Hematopoietic multipotent progenitor cell (in vitro differentiated cells): ENCODE measurements at places on chromosomes 6 and 20.

DNA sequence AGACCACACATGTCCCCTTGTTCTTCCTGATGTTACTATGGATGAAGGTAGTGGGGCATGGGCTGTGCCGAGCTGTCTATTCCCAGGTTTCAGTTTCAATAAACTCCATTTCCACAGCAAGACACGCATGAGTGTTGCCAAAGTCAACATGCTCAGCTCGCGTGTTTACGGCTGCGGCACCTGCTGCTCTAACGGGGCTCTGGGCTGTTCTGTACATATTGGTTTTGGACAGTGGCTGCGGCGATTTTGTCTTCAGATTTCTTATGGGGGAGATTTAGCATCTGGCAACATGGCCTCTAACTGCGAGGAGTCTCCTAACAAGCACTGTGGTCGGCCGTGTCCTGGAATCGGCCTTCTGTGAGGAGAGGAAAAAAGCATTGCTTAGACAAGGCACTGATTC, 58.6 kb downstream of the TMEM242 start:
- DNase-seq: no peak

- DNase-seq: no peak
Observed at GRCh38 chr20:62390317-62391164, 3.6 kb downstream of the RPS21 start.

- DNase-seq: peak; percentile 63
Observed at GRCh38 chr6:28543651-28544610, 18.2 kb downstream of the GPX5 start.

- DNase-seq: no peak
Observed at GRCh38 chr6:165861226-165861625, 198.2 kb upstream of the PDE10A start.

GRCh38 chr6:137351890-137352289, 132.7 kb upstream of the IFNGR1 start:
- no peak for DNase-seq

DNA sequence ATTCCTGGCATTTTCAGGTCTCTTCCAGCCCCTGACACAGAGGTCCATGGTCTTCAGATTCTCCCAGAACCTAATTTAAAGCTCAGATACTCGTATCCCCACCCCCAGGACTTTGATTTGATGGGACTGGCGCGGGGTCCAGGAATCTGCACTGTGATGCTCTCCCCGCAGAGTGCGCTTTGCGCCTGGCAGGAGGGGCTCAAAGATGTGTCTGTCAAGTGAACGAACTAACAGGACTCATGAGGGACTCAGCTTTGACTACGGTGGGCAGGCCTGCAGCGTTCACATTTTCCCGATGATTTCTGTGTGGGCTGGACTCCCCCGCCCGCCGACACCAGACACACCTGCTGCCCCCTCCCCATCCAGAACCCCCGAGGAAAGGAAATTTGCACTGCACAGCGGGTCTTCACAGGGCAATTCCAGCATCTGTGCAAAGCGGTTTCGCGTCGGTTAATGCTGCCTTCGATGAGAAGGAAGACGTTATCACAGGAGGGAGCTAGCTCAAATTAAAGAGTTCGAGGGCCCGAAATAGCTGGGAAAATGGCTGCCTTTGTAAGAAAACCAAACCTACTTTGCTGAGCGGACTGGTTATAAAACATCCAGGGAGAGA, 90.2 kb downstream of the ZDHHC14 start:
- no peak for DNase-seq

- no peak for DNase-seq
Observed at GRCh38 chr6:20712011-20712410, 177.8 kb downstream of the CDKAL1 start.

GRCh38 chr20:59933849-59934585, 580 bp upstream of the SYCP2 start:
- DNase-seq: peak; percentile 74

GRCh38 chr6:107803957-107804356, 20.2 kb downstream of the SCML4 start:
- no peak for DNase-seq

DNA sequence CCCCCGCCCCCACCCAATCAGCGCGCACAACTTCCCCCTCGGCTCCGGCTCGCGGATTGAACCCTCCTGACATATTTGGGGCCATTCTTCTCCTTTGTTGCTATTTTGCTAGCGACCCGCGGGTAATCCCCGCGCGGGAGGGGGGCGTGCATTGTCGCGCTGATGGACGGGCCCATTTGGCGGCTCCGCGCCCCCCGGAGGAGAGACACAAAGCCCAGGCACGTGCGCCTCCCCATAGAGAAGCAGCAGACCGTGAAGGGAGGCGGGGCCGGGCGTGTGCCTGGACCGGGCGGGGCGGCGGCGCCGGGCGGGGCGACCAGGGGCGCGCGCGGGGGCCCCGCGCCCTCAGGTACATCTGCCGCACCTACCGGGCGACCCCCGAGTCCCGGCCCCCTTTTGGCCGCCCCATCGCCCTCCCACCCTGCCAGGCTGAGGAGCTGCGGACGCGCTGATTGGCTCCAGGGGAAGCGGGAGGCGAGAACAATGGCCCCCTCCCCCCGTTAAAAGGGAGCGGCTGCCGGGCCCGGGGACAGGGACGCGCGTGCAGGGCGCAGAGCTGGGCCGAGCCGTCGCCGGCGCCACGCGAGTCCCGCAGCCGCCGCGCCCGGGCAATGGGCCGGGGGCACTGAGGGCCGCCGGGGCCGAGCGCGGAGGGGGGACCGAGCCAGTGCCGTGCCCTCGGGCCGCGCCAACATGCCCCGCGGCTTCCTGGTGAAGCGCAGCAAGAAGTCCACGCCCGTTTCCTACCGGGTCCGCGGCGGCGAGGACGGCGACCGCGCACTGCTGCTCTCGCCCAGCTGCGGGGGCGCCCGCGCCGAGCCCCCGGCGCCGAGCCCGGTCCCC, at the start of gene INSM1:
TSS of gene INSM1 (plus strand) at position 530 of the 843 bp plus-strand sequence. CDS start at position 694, 164 bp downstream.
- no peak for DNase-seq

GRCh38 chr6:2940010-2940850, 31.1 kb downstream of the SERPINB6 start:
- DNase-seq: no peak

GRCh38 chr6:15242503-15242902, 3.4 kb upstream of the JARID2 start:
- DNase-seq: no peak

DNA sequence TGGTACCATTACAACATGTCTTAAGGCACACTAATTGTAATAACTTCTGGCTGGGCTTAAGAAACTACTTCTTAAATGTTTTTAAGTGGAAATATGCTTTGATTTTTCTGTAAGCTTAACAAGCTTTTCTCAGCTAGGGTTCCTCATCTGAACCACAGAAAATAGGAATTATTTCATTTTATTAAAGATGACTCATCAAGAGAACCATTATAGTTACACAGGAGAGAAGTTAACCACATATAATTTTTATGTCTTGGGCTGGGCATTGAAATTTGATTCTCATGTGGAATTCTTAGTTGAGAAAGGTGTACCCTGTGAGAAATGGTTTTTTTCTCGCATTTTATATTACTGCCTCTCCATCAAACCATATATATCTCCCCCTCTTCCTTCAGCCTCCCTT, 75.1 kb downstream of the QKI start:
- no peak for DNase-seq

DNA sequence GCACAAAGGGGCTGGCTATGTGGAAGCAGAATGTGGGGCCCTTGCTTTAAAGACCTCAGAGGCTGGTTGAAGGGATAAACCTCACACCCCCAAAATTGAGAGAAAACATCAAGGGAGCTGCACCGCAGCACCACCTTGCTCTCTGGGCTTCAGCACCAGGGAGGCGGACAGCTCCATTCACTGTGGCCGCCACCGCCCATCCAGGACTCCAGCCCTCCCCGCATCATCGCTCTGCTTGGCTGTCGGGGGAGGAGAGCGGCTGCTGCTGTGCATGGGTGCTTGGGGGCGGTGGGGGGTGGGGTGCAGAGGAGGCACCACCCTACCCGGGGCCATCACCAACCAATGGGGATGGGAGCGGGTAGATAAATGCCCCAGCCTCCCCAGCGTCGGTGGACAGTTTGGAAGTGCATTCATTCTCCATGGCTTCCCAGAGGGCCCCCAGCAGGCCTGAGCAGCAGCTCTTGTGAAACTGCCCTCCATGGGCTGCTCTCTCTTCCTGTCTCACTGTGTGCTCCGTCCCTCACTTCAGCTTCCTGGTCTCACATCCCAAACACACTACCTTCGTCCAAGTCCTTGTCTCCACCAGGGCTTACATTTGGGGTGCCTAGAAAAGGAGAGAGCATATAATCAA, 75.7 kb upstream of the BHLHE23 start:
- peak; percentile 48 for DNase-seq

GRCh38 chr6:37244430-37245310, 12.9 kb upstream of the TBC1D22B start:
- no peak for DNase-seq

GRCh38 chr6:48474136-48474535, 363.1 kb upstream of the PTCHD4 start:
- DNase-seq: no peak

DNA sequence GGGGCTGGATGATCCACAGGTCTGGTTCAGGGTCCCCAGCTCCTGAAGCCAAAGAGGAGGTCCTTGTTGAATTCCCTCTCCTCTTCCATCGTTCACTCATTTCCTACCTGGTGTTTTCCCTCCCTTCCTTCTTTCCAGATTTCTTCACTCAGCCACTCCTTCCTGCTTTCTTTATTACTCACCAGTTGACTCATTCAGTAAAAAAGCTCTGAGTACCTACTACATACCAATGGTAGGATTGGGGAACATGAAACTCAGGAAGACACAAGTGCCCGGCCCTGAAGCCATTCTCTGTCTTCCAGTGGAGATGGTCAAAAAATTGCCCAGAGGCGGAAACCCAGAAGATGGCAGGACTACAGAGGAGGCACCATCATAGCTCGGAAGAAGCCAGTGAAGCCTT, 11.9 kb upstream of the NSFL1C start:
- no peak for DNase-seq

DNA sequence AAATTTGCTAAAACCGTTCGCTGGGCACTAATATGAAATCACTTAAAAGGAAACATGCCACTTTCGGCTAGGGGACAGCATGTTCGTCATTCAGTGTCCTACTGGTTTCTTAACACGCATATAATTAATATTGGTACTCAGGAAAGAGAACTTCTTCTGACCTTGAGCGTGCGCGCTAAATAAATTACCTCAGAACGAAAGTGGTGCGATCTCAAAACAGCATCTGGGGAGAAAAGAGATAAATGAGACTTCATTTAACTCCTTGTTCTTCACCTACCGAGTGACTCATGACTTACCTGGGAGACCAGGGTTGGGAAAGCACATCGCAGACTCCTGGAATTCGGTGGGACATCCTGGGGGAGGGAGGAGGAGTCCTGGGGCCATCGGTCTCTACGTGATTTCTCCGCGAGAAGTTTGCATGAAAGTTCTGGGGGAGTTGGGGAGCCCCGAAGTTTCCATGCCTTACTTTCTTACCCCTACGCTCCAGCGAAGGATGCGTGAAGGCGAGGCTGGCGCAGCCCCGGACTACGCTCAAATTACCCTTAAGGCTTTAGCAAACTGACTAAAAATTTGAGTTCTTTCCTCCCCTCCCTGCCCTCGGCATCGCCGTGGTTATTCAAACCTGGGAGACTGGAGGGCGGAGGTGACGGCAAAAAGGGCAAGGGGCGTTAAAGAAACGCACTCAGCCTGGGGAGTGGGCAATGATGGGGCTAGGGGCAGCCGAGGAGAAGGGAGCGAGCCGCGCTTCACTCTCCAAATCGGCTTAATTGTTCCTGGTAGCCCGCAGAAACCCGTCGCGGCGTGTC, 1.1 kb upstream of the BEND6 start:
- no peak for DNase-seq

DNA sequence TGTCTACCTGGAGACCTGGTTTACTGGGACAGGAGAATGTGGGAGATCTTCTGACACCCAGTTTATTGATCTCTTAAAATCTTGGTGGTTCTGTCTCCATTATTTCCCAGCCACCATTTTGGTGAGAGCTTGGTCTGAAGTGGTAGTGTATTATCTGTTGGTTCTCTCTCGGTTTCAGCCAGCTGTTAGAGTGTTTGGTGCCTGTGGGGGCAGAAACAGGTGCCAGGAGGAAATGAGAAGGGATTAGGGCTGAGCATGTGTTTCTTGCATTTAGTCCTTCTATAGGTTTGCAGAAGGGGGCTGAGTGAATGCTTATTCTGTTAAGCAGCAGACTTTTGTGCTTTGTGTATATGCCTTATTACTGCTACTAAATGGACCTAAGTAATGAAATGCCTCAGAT, 9.6 kb downstream of the JARID2 start:
- DNase-seq: no peak

DNA sequence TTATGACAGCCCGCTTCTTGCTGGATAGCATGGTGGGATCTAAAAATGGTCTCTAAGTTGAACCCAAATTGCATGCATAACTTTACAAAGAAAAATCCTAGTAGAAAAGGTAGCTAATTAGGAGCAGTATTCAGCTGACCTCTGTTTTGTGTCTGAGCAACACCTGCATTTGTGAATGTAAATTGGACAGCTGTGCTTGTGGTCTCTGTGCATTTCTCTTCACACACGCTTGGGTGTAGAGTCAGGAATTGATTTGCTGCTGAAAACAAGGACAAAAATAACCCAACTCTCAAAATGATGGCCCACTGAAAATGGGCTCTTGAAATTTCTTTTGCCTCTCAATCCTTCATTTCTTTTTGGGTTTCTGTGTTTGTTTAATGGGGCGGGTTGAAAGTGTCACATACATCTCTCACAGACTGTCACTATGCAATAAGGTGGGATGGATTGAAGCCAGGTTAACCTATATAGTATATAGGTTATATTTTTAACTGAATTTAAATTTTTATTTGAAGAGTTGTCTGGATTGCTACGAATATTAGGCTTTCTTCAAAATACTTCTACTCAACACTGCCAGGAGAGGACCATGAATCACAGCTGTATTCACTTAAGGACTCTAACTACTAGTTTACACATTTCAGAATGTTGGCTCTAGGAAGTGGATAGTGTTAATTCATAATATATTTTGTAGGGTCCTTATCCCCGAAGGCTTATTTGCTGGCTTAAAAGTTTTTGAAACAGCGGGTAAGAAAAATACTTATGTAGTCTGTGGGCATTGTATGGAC, 46.5 kb downstream of the SOBP start:
- no peak for DNase-seq

DNA sequence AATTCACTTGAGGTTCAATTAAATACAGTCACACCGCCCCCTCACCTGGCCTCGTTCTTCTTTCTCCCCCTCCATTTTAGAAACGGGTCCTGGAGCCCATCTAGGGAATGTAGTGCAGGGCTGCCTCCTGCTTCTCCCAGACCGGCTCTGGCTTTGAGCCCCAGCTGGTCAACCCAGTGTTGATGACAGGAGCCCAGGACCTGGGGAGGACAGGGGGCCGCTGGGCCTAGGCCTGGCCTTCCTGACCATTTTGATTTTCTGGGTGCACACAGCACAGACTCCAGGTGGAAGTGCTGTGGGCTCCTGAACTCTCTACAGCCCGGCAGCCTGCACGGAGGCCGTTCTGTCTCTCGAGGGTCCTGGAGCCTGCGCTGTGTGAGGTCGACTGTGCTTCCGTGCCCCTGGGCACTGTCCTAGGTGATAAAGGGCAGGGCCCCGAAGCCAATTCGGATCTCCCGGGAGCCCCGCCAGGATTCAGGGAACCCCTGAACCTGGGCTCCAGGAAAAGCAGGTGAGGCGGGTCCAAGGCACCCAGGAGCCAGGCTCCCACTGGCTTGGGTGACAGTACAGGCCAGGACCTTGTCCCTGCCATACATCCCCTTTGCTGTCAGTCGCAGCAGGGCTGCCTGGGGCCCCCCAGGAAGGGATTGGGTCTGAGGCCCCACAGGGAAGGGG, 23.3 kb downstream of the NPEPL1 start:
- DNase-seq: no peak

- no peak for DNase-seq
Observed at GRCh38 chr20:4158466-4159050, 143.2 kb upstream of the RNF24 start.

GRCh38 chr6:165562421-165563090, 100.5 kb downstream of the PDE10A start:
- DNase-seq: no peak

GRCh38 chr6:3741477-3741871, 10.0 kb downstream of the PXDC1 start:
- no peak for DNase-seq
